ENCODE measurements at places on chromosomes 6 and 20.

GRCh38 chr20:46071573-46071972 is 18.2 kb downstream of the NCOA5 start:
- DNase-seq, result no peak

GRCh38 chr6:20137837-20138236 is 74.4 kb downstream of the MBOAT1 start:
- DNase-seq, result peak; percentile 22

GRCh38 chr20:51463998-51464397 is 78.5 kb downstream of the NFATC2 start:
- no peak for DNase-seq

DNA sequence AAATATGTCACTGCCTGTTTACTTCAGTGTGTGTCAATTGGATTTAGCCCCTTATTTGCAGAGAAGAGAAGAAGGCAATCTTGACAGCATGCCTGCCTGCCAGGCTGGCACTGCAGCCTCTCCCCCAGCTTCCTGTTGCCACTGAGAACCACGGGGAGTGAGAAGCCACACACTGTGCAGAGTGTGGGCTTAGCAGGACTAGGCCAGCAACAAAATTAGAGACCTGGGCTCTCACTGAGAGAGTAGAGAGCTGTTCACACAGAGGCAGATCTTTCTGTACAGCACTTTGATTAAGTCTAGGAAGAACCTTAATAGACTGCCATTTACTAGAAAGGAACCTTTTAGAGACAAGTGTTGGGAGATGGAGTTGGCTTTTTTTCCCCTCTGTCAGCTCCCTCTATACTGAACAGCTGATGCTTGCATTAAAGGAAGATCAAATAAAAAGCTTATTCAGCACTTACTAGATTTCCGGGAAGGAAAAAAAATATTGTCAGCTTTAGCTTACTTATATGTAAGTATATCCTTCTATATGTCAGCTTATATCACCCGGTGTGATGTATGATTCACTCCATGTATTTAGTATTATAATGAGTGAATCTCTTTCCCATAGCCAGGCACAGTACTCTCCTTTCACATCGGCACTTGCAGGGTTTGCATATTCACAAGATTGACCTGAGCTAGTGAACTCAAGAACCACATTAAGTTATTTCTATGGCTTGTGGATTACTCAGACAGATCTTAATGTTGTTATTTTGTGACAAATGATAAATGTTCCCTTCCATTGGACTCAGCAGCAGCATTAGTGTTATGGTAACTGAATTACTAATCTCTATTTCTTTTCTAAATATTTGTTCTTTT is 851.0 kb upstream of the EPHA7 start:
- no peak for DNase-seq

GRCh38 chr6:106727480-106728149 is 98.2 kb downstream of the QRSL1 start:
- no peak for DNase-seq

- DNase-seq, result no peak
Observed at GRCh38 chr20:59398537-59399205, 98.3 kb downstream of the EDN3 start.

- DNase-seq, result peak; percentile 84
Observed at GRCh38 chr20:50788045-50788991, 6.5 kb upstream of the BCAS4 start.

GRCh38 chr6:144756469-144756868 is 471.3 kb downstream of the UTRN start:
- no peak for DNase-seq

All from adipocyte (in vitro differentiated cells).